ENCODE measurements at places on chromosomes 4 and X.

- DNase-seq, result no peak
Observed at GRCh38 chrX:100647095-100647494, 3.1 kb downstream of the SRPX2 start.

GRCh38 chr4:181845617-181846016 lies 397.6 kb upstream of the TENM3 start:
- DNase-seq, result no peak

DNA sequence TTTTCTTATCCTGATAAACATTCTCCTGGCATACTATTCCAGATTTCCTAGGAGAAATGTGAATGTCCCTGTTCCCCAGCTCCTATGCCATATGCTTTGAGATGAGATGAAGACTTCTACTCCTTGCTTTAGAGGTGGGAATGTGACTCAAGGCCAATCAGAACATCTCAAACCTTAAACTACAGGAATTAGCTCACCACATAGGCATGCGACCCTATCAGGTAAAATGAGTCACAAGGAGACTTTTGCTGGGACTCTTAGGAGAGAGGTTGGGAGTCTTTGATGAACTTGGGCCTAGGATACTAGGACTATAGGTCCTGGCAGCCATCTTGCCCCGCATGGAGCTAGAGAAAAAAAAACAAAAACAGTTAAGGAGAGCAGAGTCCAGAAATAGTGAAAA lies 5.8 kb upstream of the USO1 start:
- no peak for DNase-seq

GRCh38 chrX:98924511-98924910 lies 1485.6 kb downstream of the PCDH19 start:
- no peak for DNase-seq

- no peak for DNase-seq
Observed at GRCh38 chrX:44585866-44586265, 43.2 kb upstream of the FUNDC1 start.

- no peak for DNase-seq
Observed at GRCh38 chr4:55087913-55088260, 37.5 kb downstream of the KDR start.

DNA sequence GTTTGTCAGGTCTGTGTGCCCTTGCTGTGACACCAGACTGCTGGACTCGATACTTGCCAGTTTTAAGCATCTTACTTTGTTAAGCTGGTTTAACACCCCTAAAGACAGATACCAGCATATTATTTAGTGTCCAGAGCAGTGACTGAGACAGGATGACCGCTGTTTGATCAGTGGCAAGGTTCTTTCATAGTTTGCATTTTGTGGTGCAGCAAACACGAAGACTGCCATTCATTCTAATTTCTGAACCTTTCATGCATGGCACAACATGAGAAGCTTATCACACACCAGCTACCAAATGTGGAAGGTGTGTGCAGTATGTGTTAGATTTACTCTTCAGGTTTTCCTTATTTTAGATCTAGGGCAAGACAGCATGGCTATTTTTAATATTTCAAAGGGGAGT lies 28.2 kb downstream of the JADE1 start:
- DNase-seq, result no peak

DNA sequence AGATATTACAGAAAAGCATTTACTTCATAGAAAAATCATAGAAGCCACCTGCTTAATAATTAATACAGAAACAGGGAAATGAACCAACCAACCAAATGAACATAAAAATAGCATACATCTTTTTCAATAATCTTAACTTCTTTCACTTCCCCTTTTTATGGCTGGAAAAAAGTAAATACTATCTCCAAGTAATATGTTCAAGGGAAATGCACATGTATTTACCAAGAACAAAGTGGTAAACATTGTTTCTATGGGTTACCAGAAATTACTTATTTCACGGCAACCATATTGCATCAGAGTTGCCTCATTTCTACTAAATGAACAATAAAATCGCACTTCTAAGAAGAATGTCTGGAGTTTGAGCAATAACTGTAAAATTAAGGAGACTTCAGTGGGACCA lies 321.3 kb downstream of the TMA16 start:
- no peak for DNase-seq

DNA sequence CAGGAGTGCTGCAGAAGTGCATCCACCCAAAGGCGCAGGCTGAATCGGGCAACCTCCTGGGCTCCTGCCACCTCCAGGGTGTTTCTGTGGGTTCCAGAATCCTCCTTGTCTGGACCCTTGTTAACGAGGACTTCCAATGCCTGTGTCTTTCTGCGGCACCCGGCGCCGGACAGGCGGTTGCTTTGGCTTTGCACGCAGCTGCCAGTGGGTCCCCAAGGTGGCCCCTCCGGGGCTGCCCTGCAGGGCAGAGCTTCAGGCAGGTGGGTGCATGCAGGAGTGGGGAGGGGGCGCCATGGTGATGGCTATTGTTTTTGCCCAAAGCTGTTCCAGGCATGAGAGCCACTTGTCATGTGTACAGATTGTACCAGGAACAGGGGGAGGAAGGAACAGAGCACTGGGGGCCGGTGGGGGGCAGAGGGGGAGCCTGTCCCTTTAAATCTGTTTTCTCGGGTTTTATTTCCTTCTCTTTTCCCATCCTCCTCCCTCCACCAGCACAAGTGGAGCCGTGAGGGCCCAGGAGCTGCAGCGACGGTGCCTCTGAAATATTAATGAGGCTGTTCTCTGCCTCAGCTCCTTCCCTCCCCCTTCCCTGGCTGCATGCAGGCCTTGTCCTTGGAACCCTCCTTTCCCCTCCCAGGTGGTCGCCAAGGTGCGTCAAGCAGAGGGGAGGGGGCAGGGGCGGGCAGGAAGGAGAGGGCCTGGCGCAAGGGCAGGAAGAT lies 13.1 kb downstream of the ATP2B3 start:
- no peak for DNase-seq

DNA sequence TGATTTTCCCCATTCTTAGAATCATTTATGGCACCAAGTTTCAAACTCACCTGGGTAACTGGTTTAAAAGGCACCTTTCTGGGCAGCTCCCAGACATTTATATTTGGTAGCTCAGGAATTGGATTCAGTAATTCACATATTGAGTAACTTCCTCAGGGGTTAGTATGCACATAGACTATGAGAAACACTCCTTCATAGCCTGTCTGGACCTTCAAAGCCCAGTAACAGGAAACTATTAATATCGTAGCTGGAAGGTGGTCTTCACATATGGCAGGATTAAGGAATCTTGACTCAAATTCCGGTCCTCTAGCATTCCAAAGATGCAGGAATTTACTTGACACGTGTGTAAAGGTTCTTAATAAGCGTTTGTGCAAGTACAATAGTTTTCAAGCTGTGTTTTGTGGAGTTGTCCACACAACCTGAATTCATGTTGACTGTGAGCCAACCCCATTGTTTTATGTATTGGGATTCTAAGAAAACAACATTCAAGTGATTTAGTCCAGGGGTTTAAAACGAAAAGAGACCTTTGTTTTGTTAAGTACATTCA lies 78.4 kb downstream of the PLS3 start:
- DNase-seq, result no peak

DNA sequence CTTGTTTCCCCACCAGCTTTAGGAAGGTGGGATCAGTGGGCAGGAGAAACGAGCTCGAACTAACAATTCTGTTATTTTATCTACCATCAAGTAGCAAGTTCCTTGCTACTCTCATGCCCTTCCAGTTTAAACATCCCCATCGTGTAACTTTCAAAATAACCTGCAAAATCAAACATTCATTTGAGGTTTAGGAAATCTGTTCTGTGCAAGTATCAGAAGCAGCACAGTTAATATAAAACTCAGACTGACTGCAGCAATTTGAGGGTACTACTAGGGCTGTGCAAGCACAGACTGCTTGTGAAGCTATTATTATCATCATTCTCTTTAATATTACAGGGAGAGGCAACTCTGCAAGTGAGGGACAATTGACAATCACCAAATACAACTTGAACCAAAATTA lies 48.0 kb downstream of the CHST7 start:
- DNase-seq, result no peak

GRCh38 chr4:100391086-100391485 lies 126.7 kb downstream of the EMCN start:
- no peak for DNase-seq

GRCh38 chr4:38634047-38634759 lies 29.8 kb upstream of the KLF3 start:
- no peak for DNase-seq

DNA sequence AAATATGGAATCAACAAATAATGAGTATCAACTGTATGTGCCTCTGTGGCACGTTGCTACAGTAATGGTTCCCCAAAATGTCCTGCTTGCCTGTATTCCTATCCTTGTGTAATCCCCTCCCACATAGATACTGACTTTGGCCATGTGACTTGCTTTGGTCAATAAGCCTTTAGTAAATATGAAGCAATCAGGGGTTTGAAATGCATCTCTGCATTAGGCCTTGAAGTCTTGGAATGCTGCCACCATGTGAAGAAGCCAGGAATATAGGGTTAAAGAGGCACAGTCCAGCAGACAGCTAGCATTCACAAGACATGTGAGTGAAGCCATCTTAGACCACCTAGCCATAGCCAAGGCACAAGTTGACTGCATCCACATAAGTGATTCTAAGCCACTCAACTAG lies 190.9 kb downstream of the GABRB1 start:
- DNase-seq, result no peak

DNA sequence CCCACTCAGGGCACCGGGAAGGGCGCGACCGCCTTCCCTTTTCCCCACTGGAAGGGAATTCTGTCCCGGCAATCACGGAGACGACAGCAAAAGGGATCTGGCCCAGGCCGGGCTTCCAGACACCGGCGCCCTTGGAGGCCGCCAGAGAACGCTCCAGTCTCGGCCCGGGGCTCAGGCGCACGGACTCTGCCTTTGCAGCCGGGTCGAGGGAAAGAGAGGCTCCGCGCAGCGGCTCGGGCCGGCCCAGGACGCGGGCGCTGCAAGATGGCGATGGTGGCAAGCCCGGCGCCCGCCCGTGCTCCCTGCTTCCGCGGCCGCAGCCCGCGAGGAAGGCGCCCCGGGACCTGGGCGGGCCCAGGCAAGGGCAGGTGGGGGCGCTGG lies 1.1 kb downstream of the CTBP1 start:
- no peak for DNase-seq

DNA sequence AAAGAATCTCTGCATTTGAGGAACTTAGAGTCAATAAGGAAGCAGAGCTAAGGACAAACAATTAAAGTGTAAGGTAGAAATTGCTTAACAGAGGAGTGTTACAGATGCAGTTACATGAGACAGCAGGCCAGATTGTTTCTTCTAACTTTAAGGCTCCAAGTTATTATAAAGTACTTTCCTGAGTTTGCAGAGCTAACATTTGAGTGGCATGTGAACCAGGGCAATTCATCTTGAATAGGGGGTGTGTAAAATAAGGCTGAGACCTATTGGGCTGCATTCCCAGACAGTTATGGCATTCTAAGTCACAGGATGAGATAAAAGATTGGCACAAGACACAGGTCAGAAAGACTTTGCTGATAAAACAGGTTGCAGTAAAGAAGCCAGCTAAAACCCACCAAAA lies 7.6 kb upstream of the LNX1 start:
- DNase-seq, result no peak

DNA sequence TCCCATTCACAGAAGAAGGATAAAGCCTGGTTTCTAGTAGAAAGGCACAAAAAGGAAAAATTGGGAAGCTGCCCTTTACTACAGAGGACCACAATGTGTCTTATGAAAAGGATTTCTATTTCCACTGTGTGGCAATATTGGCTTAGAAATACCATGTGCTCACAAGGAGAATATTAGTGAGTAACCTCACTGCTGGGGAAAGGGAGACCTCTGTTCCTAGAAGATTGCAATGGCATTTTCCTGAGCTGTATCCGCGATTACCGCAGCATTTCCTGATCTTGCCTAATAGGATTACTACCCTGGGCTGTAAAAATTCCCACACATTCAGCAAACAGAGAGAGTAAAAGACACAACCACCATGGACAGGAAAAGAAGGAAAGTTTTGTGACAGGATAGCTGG lies 308.8 kb upstream of the TECRL start:
- no peak for DNase-seq

DNA sequence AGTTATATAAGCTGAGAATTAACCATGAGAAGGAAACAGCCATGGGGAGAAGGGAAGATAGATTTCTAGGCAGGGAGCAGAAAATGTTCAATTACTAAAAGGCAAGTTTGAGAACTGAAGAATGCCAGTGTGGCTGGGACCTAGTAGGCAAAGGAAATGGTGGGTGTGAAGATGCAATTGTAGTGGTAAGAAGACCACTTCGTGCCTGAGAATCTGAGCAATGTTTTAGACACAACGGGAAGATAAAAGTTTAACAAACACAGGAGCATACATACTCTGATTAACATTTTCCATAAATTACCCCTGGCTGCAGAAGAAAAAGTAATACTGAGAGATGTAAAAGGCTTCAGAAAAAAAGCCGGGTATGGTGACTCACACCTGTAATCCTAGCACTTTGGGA lies 18.1 kb upstream of the MMRN1 start:
- no peak for DNase-seq

DNA sequence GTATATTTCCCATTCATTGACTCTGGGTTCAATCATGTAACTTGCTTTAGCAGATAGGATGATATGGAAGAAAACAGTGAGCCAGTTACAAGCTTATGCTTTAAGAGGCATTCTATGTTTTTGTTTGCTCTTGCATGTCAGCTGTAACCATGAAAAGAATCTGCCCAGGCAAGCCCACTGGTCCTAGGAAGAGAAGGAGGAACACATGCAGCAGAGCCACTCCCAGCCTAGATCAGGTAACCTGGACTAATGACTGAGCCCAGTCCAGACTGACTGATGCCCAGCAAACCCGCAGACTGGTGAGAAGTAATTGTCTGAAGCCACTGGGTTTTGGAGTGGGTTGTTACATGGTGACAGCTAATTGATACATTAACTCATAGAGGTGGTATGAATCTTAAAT lies 167.9 kb downstream of the COL4A6 start:
- no peak for DNase-seq
